Activated naive CD4-positive, alpha-beta T cell (primary cell): ENCODE measurements at places on chromosomes 5 and 9.

- no peak for DNase-seq
Measured at GRCh38 chr5:141747152-141748141, 65.4 kb upstream of the ARAP3 start.

DNA sequence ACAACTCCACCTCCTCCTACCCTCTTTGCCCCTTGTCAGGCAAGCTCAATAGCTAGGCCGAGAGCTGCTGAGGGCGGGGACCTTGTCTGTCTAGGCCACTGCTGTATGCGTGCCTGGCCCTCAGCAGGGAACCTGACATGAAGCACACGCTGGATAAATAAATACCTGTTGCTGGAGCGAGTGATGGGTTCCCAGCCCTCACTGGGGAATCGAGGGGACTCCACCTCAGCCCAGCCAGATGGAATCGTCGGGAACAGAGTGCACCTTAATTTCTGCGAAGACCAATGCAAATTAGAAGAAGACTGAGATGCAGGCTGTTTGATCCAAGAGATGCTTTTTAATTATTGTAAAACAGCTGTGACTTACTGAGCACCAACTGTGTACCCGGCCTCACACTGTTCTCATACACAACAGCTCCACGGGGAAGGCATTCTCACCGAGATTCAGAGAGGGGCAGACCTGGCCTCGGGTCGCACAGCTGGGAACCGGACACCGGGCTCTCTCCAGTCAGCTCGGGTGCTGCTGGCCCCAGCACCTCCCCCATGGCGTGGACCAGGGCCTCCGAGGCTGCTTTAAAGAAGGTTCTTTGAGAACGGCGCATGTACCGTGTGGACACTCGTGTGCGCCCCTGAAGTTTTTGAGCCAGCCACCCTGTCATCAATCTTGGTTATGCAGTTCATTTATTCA lies 109.7 kb upstream of the IER5L start:
- DNase-seq, result no peak

GRCh38 chr5:36300191-36300926 lies 1.3 kb downstream of the RANBP3L start:
- DNase-seq, result no peak

DNA sequence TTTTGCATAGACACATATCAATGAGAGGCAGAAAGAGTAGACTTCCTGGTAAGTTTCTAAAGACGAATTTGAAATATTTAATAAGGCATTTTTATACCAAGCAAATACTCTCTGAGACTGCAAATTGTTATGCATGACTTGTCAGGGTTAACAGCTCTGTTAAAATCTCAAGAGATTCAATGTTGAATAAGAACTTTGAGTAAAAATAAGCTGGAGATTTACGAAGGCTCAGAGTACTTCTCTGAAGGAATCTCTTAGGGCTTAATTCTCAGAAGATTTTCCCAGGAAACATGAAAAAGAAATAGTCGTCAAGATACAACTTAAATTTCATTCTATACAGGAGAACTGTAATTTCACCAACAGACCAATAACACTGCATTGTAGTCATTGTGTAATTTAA lies 259.4 kb downstream of the CDH18 start:
- DNase-seq, result no peak

GRCh38 chr9:70607926-70608325 lies 193.5 kb upstream of the KLF9 start:
- DNase-seq, result no peak

- DNase-seq, result no peak
Measured at GRCh38 chr9:91483189-91483691, 59.6 kb upstream of the NFIL3 start.

GRCh38 chr9:74391816-74392215 lies 105.3 kb upstream of the RORB start:
- no peak for DNase-seq

DNA sequence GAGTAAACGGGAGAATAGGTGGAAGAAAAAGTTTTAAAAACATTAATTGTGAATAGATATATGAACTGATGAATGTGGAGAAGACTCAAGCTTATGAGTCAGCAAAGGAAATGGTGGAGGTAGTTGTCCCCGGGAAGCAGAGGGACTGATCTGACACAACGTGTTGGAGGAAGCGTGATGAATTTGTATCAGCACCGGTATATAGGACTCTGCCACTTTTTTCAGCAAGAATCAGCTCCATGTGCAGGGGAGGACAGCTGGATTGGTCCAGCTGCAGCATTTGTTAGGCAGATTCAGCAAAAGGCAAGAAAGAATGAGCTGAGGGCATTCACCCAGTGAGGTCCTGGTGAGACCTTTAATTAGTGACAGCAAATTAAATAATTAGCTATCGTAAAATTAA lies 276.0 kb downstream of the TENT4A start:
- DNase-seq, result no peak

- DNase-seq, result no peak
Measured at GRCh38 chr5:88602584-88602983, 280.4 kb downstream of the MEF2C start.

DNA sequence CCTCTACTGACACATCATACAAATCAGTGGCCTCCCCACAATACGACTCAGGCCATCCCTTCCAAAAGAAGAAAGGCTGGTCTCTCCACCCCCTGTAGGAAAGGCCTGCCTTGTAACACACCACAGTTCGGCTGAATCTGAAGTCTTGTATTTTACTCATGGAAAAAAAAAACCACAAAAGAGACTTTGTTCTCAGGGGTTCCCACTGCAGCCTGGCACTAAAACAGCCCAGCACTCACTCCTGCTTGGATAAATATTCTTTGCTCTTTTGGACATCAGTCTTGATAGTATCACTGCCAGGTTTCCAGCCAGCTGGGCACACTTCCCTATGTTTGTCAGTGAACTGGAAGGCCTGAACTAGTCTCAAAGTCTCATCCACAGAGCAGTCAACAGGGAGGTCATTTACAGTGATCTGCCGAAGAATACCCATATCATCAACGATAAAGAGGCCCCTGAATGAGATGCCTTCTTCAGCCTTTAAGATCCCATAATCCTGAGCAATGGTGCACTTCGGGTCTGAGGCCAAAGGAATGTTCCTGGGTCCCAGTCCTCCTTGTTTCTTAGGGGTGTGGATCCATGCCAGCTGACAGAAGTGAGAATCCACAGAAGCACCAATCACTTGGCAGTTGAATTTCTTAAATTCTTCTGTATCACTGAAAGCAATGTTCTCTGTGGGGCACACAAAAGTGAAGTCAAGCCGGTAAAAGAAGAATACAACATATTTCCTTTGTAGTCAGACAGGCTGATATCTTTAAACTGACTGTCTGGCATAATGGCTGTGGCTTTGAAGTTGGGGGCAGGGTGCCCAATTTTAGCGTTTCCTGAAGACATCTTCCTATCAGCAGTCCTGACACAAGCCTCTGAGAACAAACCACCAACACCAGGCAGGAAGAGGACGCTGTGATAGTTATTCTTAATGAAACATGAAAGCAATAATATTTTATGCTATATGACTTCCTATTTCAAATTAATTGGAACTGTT lies 198.1 kb downstream of the LURAP1L start:
- DNase-seq, result no peak

DNA sequence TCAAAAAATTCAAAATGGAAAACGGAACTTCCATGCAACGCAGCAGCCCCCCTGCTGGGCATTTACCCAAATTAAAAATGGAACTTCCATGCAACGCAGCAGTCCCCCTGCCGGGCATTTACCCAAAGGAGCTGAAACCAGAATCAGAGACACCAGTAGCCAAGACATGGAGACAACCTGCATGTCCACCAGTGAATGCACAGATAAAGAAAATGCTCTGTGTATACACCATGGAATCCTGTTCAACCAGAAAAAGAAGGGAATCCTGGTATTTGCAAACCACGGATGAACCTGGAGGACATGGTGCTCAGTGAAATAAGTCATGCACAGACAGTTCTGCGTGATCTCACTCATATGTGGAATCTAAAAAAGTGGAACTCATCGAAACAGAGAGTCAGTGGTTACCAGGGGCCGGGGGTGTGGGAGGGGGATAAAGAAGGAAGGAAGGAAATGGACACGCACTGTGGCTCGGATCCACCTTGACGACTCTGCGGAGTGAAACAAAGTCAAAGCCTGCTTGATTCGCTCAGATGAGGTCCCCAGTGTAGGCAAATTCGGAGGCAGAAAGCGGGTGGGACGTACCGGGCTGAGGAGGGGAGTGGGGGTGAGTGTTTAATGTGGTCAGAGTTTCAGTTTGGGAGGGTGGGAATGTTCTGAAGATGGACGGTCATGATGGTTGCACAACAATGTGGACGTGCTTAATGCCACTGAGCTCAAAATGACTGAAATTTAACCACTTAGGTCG lies 40.2 kb upstream of the EXOC3 start:
- DNase-seq, result no peak

DNA sequence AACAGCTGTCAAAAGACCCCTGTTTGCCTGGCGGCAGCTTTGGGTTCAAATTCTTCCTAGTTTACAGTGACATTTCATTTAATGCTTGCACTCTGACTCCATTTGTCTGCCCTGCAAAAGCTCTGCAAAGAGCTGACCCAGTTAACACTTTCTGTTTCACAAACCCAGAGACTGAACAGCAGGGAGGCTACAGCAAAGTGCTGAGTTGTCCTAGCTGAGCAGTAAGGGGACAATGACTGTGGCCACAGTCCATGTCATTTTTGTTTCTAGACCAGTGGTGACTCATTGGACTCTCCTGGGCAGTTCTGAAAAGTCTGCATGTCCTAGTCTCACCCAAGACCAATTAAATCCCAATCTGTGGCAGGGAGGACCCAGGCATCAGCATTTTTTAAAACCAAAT lies 994.8 kb upstream of the WWC1 start:
- no peak for DNase-seq

GRCh38 chr9:113795811-113796392 lies 80.2 kb upstream of the ZNF618 start:
- DNase-seq, result no peak

DNA sequence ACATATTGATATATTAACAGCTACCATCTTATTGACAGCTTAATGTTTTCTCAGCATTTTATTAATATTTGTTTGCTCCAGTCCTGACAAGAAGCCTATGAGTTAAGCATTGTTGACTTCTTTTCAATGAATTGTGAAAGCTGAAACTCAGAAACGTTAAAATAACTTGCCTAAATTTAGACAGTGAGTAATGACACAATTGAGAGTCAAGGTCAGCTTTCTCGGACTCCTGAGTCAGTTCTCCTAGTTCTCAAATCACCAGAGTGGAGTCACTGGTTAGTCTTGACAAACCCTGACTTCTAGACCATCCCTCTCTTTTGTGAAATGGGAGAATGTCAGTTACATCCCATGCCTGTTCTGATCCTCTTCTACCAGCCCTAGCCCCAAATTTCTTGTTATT lies 222.7 kb upstream of the ACO1 start:
- DNase-seq, result no peak

- DNase-seq, result no peak
Measured at GRCh38 chr5:132470010-132470392, 20.6 kb downstream of the IRF1 start.

GRCh38 chr5:176994460-176995121 lies 12.0 kb downstream of the UIMC1 start:
- no peak for DNase-seq

- DNase-seq, result no peak
Measured at GRCh38 chr9:114828303-114828650, 22.4 kb upstream of the TNFSF15 start.

DNA sequence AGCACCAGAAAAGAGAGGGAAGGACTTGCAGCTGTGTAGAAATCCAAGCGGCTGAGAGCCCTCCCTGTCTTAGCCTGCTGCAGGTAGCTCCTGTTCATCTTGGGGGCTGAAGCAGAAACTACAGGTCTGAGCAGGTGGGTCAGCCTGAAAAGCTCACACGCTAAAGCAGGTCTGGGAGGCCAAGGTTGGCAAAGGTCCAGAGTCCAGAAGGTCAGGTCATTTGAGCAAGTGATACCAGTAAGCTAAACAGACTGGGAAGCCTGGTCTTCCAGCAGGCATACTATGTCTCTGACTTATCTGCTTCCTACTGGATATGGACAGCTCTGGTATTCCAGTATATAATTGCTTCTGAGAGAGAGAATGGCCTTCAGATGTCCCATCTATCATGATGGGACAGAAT lies 26.2 kb downstream of the PTCD2 start:
- no peak for DNase-seq

DNA sequence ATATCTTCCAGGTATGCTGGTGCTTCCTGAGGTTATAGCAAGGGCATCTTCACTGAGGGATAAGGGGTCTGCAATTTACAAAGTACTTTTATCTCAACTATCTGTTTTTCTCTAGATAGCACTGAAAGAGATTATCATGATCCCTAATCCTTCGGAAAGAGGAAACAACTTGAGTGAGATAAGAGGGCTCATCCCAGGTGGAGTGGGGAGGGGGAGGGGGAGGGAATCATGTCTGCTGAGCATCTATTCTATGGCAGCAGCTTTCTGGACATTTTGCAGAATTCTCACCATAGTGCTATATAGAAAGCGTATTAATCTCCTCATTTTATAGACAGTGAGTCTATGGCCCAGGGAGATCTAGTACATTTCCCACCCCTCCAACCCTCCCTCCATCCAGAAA lies 5.9 kb downstream of the TNFSF15 start:
- DNase-seq, result no peak

DNA sequence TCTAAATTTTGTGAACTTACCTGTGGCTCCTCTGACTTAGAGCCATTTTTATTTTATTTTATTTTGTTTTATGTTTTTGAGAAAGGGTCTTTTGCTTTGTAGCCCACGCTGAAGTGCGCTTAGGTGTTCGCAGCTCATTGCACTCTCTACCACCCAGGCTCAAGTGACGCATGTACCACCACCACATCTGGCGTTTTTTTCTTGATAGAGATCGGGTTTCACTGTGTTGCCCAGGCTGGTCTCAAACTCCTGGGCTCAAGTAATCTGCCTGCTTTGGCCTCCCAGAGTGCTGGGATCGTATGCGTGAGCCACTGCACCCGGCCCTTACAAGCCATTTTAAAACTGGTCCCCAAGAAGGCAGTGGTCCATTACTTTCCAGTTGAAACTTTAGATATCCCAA lies 18.5 kb downstream of the MATR3 start:
- DNase-seq, result no peak

DNA sequence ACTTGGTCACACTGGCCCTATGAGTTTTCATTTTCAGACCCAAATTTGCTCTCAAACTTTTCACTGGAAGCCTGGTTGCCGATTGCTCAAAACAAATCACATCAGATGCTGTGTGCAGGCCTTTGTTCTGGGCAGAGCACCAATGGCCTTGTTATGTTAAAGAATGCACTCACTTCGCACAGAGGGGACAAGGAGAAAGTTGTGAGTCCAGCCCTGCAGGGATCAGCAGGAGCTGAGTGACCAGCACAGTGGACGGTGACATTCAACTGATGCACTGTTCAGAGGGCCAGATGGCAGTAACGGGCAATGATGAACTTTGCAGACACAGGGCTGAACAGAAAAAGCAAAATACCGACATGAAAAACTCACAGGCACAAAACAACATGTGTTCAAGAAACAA lies 86.1 kb downstream of the BARX1 start:
- no peak for DNase-seq

GRCh38 chr9:132577119-132577518 lies 5.3 kb upstream of the BARHL1 start:
- no peak for DNase-seq

GRCh38 chr5:10578869-10579268 lies 15.0 kb downstream of the ANKRD33B start:
- no peak for DNase-seq
